IMR-90 (cell line): ENCODE measurements at places on chromosomes 6 and 20. TPM values are rescaled to one million over a fixed set of nuclear protein-coding genes. Genes with fewer than 3 reads are reported as not detected.

- no peak for DNase-seq
Measured at GRCh38 chr20:57400231-57400701, 9.1 kb downstream of the RBM38 start.

GRCh38 chr6:111573892-111574797 lies 31.5 kb downstream of the TRAF3IP2 start:
- peak; percentile 98 for DNase-seq

DNA sequence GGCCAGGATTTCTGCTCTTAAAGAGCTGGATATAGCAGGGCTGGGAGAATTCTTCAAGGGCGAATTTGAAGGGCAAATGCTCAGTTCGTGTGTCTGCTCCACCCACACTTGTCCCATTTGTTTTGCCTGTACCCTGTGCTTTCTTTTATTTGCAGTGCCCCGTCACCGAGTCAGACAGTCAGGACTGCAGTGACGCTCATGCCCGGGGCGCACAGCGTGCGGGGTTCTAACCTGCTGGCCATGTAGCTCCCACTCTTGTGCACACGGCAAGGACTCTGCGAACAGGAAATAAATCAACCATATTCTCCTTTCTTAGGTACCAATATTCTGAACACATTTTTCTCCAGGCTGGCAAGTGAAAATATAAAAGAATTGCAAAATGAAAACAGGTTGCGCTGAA lies 17.7 kb downstream of the LYRM4 start:
- no peak for DNase-seq

DNA sequence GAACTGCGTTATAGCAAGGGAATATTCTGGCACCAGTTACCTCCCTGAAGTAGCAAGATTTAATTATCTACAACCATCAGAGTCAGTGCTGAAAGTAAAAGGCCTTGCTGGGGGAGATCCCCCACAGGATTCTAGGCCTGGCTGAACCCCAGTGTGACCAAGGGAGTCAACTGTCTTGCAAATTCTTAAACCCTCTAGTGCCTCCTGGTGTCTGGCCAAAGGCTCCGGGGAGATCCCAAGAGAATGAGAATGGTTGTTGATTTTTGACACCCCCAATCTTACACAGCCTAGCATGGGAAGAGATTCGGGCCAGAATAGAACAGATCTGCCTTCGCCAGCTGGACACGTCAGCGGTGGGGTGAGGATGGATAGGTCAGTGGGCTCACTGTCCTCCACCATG lies 179.4 kb downstream of the ERMARD start:
- DNase-seq = no peak

DNA sequence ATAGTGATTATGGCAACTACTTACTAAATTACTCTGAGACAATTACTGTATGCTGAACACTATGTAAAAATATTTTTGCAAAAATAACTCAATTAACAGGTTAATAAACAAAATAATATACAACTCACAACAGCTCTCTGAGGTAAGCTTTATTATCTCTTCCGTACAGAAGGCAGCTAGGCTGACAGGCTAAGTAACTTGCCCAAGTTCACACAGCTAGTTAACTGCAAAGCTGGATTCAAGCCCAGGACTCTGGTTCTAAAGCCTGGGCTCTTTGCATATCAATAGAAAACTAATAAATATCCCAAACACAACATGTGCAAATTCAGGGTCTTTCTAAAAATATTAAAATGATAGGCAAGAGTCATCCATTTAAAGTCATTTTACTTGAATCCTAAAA lies 169.5 kb upstream of the BEND3 start:
- DNase-seq = no peak

DNA sequence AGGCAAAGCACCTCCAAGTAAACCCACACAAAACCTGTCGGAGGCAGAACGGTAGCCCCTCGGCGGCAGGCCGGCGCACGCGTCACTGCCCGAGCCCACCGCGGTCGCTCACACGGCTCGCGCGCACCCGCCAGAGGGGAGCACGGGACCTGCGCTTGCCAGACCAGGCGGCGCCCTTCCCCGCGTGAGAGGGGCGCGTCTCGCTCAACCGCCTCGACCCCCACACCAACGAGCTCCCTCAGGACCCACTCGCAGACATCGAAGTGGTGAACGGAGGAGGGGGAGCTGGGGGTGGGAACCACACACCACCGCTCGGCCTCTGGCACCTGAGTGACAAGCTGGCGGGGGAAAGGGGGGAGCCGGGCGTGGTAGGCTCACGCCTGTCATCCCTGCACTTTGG lies 1513.4 kb upstream of the DEFB115 start:
- no peak for DNase-seq

DNA sequence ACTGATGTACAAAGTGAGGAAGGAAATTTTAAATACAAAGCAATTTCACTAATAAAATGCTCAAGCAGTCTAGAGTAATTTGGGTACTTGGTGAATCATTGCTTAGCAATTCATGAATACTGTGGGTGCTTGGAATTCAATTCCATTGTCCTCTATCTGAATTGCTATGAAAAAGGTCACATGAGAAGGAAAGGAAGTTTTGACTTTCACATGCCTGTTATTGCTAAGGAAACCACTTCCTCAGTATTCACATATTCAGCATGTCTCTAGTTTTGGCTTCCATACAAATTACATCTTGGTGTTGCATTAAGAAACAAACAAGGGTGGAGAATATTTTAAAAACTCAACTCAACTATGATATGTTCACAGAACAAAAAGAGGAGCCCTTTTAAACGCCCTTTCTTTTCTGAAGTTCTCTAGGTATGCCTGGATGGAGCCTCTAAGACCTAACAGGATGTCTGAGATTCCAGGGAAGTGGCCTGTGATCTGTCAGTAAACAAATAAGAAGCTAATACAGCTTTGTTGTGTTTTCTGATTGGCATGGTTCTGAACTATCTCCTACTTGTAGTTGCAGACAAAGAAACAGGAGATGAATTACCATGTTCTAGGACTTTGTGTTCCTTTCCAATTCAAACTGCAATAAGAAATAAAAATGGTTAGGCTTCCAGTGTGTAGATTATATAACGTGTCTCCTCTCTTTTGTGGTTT lies 190.4 kb downstream of the OGFRL1 start:
- peak; percentile 94 for DNase-seq

DNA sequence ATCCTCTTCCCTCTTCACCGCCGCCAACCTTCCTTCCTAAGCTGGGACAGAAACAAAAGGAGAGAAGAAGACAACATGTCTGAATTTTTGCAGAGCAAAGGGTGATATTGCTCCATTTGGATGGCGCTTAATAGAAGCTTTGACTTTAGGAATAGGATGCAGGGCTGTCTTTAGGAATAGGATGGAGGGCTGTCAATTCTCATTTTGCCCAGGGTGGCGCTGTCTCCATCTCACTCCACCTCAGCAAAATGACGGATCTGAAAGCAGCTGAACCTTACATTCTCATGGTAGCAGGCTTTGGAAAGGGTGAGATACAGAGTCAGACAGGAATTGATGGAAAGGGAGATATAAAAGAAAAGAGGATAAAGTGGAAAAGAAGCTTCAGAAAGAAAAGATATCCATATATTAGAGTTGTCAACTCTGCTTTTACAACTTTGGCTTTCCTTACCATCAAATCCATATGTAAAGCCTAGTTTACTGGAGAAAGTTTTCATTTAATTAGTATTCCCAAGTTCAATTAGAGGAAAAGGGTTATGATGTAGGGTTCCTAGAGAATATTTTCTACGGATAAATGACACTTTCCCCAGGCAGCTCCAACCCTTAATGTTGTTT lies 2.4 kb downstream of the MTCL3 start:
- peak; percentile 57 for DNase-seq

DNA sequence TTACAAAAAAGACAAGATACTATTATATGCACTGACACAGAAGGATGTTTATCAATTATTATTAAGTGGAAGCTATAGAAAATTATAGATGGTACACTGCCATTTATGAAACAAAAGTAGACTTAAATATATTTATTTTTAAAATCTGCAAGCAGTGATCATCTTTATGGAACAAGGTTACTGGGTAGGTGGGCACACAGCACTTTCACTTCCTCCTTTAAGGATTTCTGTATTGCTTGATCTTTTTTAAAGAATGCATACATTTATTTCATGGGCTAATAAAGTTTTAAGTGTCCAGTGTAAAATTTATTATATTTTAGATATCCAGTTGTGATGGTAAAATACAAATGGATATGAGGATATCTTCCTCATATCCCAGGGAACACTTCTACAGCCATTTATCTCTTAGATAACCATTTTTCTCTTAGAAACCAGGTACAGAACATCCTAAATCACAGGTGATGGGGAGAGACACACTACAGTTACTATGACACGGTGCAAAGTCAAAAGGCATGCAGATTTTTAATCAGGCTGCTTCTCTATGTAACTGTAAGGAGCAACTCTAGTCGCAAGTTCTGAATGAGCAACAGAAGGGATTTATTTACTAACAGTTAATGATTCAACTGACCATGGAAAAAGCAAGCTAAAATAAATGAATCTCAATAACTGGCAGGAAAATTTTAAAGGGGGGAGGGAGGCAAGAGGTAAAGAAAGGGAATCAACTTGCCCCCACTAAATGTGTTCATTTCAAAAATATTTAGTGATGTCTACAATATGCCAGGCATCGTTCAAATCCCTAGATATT lies 2.2 kb downstream of the FBXL4 start:
- no peak for DNase-seq

The SIRPA gene
- polyA plus RNA-seq = 37.2 and 40.2 TPM in 2 replicates

The SPEF1 gene
- polyA plus RNA-seq = 0.15 and 0.26 TPM in 2 replicates

The C20orf144 gene
- polyA plus RNA-seq = 0.16 and 0.19 TPM in 2 replicates

The BPIFB2 gene
- not detected in 2 replicates for polyA plus RNA-seq

- DNase-seq = no peak
Measured at GRCh38 chr6:133896344-133896721, 7.4 kb downstream of the TCF21 start.

DNA sequence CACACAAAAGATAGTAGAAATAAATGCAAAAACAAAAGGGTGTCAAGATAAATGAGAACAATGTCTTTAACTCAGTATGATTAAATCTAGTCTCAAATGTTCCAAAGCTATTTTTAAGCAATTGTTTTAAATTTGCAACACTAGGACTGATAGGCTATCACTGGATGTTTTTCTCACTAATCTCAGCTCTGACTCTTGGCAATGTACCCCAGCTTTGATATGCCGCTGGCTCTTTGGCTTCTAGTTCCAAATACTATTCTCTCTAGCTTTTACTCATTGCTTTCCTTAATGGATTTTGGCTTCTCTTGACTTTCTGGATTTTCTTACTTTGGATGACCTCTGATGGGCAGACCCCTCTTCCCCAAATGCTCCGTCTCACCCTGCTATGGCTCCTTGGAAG lies 116.0 kb upstream of the SLC35B3 start:
- no peak for DNase-seq

GRCh38 chr6:149750136-149750609 lies 632 bp downstream of the PCMT1 start:
- peak; percentile 49 for DNase-seq

- DNase-seq = no peak
Measured at GRCh38 chr6:324116-324728, 31.9 kb downstream of the DUSP22 start.

- no peak for DNase-seq
Measured at GRCh38 chr6:159093609-159094443, 49.0 kb upstream of the TAGAP start.

DNA sequence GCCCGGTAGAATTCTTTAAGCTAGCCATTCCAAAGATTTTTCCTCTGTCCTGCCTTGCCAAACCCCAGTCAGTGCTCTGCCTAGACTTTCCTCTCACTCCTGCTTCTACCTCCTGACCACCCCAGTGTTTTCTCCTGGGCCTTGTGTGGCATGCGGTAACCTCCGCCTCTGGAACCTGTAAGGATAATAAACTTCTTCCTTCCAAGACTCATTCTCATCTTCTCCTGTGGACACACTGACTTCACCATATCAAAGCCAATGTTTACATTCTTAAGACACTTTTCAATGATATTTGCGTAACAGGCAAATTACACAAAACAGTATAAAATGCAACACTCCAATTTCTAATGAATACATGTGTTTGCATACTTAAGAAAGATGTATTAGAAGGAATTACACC lies 354.6 kb downstream of the RNF144B start:
- no peak for DNase-seq

DNA sequence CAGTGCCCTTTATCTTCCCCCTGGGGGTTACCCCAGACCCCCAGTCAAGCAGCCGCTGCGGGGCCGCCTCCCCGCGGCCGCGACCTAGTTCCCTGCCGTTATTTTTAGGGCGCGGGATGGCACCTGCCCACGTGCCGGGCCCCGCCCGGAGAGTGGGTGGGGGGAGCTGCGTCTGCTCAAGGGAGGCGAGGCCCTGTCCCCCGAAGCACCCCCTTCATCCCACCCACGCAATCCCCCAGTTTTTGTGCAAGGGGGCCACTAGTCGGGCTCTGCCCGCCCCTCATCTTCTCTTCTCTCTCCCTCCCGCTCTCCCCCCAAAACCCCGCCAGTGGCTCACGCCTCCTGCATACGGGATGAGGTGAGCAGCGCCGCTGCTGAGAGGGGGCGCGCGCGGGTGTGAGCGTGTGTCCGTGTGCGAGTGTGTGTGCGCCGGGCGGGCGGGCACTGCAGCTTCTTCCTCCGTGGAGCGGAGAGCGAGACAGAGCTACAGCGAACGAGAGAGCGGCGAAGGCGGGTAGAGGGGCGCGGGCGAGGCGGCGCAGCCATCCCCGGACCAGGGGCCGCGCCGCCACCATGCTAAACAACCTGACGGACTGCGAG lies at the start of gene SLC12A5:
TSS of gene SLC12A5 (plus strand) at position 444 of the 600 bp plus-strand sequence. CDS start at position 574, 130 bp downstream.
- DNase-seq = no peak

- no peak for DNase-seq
Measured at GRCh38 chr20:50358971-50359370, 151.2 kb upstream of the PTPN1 start.

The CST2 gene
- not detected in 2 replicates for polyA plus RNA-seq

DNA sequence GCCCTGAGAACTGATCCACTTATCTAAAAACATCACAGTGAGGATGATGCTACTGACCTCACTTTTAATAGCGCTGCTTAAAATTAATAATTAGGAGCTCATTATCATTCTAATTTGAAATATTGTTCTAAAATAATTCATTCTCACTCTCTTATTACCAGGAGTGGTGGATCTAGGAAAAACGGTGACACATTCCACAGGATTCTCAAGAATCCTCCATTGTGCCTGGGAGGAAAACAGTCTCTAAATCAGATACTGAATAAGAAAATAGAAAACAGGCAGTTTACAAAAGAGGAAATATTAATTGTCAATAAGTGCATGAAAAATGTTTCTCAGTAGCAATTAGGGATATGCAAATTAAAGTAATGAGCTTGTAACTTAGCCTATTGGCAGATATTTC lies 187.4 kb downstream of the TENT5A start:
- no peak for DNase-seq

DNA sequence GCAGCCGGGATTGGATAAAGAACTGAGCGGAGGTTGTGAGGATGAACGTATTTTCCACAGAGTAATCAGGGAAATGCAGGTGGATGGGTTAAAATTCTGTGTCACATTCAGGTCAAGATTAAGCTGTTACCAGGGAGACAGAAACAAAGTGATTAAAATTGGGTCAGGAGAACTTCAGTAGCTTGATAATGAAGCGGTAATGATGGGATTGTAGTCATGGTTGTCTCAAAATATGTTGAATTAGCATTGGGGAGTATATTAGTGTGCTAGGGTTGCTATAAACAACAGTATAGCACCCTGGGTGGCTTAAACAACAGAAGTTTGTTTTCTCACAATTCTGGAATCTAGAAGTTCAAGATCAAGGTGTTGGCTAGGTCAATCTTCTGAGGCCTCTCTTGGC lies 155.5 kb downstream of the GJA1 start:
- no peak for DNase-seq
